ENCODE measurements at places on chromosomes 1 and 21.

GRCh38 chr1:143736562-143736961 lies 235.2 kb downstream of the FAM72C start:
- no peak for DNase-seq

- peak; percentile 82 for DNase-seq
Measured at GRCh38 chr1:11037740-11038182, 9.3 kb downstream of the MASP2 start.

GRCh38 chr1:6450005-6450450 lies 15.9 kb downstream of the TNFRSF25 start:
- no peak for DNase-seq

DNA sequence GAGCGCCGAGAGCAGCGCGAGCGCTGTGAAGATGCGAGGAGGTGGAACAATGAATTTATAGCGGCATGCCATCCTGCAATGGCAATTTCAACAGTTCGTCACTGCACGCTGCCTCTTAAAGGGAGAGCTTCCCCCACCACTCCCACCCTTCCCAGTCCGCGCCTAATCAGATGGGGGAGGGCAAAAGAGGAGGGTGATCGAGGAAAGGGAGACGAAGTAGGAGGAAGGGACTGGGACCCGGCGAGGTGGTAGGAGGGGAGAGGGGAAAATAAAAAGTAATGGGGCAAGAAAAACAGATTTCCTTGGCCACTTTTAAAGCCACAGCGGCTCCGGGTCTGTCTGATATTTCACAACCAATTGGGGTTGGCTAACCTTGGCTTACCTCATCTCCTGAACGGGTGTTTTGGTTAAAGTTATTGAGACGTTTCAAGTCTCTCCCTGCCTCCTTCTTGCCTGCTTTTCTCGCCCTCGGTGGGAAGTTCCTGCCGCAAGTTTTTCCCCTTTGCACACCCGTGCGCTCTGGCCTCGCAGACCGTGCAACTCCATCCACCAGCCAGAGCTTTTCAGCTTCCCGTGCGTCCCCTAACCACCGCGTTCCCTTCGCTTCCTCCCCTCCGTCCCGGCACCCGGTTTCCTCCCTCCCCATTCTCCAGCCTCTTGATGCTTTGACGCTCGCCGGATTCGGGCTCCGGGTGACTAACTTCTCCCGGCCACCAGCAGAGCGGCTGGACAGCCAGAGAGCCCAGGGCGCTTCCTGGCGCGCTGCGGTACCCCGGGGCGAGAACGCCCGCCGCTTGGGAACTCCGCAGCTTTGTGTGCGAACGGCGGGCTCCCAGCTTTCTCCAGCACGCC lies at the start of gene ADAMTS5:
ADAMTS5 (minus strand) TSS at position 27 of the 852 bp plus-strand sequence. CDS start 697 bp downstream, outside the sequence.
- no peak for DNase-seq

DNA sequence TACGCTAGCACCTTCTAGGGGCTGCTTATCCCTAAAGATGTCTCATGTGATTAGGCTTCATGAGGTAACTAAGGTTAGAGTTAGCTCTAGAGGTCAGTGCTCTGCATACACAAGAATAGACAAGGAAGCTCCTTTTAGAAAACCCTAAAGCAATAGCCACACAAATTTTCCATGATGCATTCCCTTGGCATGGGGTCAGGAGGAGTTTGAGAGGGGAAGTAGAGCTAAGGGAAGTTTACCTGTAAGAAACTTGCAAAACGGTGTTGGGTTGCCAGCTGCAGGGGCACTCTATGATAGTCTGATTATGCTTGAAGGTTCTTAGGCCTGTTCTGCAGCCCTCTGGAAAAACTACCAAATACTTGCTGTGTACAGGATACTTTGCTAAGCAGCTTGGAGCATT lies 39.0 kb upstream of the A3GALT2 start:
- no peak for DNase-seq

- no peak for DNase-seq
Measured at GRCh38 chr1:203556047-203556851, 62.3 kb downstream of the OPTC start.

DNA sequence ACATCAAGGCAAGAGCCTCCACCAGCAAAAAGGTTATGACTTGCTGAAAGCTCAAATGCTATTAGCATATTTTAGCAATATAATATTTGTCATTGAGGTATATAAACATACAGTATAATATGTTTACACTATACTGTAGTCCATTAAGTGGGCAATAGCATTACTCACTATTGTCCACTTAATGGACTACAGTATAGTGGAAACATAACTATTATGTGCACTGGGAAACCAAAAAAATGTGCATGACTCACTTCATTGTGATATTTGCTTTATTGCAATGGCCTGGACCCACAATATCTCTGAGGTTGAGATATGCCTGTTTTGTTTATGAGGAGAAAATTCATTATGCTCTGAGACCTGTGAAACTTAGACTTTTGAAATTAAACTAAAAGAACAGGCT lies 300.0 kb downstream of the BARHL2 start:
- no peak for DNase-seq

GRCh38 chr1:242477944-242478343 lies 46.6 kb downstream of the PLD5 start:
- no peak for DNase-seq

DNA sequence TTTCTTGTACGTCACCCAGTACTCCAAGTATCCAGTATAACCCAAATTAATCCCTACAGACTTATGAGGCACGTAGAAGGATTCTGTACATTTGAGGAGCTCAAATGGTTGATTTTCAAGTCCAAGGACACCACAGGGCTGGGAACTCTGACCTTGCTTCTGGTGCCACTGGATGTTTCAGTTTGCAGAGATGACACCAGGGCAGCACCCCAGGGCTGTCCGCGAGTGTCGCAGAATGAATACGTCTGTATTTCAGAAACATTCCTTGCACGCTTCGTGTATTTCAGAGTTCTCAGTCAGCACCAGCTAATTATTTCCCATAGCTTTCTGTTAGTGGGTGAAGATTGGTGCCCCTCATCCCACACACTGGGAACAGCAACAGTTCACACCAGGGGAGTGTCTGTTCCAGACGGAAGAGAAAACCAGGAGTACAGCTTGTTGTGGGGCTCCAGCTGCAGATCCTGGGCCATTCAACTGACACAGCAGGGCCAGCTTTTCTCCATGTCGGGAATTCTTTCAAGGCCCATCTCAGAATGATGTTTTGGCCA lies 159.2 kb downstream of the RHOU start:
- DNase-seq: no peak

- DNase-seq: no peak
Measured at GRCh38 chr1:42832641-42833240, 13.7 kb upstream of the ZNF691 start.

GRCh38 chr1:55037733-55038551 lies 1.4 kb upstream of the PCSK9 start:
- no peak for DNase-seq

DNA sequence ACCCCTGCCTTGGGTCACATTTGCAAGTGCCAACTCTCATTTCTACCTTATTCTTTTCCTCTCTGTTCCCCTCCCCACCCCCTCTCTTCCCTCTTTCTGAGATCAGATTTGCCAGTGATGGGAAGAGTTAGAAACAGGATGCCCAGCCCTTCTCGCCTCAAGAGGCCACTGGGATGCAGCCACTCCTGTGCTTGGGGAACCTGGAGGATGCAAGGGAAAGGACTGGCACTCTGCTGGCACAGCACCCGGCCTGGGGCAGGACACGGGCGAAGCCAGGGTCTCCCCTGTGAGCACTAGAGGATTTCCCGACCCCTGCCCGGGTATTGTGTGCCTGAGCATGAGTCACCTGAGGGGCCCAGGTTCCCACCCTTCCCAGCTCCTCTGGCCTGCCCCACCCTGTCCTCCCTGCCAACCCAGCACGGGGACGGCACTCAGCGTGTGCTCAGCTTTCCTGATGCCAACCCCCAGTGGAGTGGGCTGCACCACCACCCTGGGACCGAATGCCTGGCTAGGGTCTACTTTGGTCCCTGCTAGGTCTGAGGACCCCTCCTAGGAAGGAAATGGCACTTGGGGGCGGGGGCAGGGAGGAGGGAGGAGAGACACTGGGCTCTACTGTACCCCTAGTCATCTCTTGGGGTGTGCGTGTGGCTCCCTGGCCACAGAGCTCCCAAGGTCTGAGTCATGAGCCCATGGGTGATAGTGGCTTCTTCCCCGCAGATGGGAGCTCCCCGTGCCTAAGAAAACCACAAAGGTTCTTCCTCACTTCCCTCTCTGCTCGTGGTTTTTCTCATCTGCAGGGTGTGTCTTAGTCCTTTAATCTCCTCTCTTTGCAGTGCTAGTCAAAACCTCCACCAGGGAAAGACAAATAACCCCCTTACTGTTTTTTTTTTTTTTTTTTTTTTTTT lies 12.4 kb downstream of the LMNA start:
- DNase-seq: peak; percentile 60

DNA sequence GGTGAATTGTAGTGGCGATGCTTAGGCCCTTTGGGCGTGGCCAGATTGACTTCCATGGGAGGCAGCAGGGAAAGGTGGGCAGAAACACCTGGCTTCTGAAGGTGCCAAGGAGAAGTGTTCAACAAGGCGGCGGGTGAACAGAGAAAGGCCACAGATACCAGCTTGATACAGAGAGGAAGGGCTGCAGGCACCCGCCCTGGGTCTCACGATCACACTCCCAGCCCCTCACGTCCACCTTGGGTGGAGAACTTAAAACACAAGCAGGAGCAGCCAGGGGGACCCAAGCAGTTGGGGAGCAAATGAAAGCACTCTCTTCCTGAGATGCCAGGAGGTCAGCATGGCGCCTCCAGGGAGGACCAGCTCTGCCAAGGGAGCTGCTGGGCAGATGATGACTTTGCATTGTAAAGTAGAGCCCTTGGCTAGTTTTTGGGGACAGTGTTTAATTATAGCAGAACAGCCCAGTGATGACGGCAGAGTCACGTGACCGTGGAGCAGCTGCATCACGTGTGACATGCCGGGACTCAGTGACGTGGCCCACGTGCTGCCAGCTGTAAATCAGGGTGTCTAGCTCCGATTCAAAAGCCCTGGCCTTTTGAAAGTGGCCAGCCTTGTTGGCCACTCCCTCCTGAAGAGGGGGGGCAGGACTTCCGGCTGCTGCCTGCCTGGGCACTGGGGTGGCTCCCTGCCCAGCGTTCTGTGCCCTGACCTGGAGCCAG lies 19.0 kb downstream of the SLC37A1 start:
- DNase-seq: no peak

DNA sequence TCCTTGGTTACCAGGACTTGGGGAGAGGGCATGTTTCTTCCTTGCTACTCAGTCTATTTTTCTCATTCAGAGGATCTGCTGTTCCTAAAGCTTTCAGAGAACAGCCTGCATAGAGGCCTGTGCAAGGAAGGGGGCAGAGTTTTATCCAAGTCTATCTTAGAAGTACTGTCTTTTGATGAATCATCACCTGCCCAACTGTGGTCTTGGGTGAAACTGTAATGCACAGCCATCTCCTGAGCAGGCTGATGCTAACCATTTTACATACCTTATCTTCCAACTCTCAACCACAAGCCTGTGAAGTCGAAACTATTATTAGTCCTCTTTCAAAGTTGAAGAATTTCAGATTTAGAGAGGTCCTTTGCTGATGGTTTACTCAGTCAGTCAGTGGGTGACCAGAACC lies 368.0 kb downstream of the HHAT start:
- no peak for DNase-seq
